NCI-H2029 (cell line): ENCODE measurements at places on chromosomes 7 and 10.
A peak's percentile ranks its signal among the peaks of the same experiment; 100 is the strongest.

DNA sequence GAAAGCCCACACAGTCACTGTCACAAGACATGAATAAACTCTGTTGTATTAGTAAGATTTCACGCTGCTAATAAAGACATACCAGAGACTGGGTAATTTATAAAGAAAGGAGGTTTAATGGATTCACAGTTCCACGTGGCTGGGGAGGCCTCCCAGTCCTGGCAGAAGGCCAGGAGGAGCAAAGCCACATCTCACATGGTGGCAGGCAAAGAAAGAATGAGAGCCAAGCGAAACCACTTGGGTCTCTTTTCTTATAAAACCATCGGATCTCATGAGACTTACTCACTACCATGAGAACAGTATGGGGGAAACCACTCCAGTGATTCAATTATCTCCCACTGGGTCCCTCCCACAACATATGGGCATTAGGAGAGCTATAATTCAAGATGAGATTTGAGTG is 110.2 kb downstream of the ST8SIA6 start:
- DNase-seq = no peak

GRCh38 chr10:124605856-124606812 is 138.0 kb downstream of the FAM53B start:
- no peak for DNase-seq

GRCh38 chr10:63781226-63781625 is 260.0 kb downstream of the REEP3 start:
- DNase-seq = no peak

- no peak for DNase-seq
Observed at GRCh38 chr7:115475206-115475605, 553.3 kb downstream of the MDFIC start.

GRCh38 chr10:1372212-1372611 is 316.0 kb downstream of the WDR37 start:
- DNase-seq = no peak

DNA sequence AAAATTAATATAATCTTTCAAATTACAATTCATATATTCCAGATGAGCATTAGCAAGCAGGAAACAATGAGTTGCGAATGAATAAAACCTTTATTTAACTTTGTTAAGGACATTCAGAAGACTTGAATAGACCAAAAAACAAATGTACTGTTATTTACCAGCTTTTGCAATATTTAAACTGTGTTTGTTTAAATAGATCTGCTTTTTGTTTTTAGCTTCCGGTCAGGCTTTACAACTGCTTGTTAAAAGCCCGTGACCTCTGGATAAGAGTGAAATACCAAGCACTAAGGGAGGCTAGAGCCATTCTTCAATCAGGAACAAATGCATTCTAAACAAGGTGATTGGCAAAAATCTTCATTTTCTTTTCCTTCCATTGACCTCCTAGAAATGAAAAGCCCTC is 184.9 kb upstream of the GNAI1 start:
- peak; percentile 3 for DNase-seq

DNA sequence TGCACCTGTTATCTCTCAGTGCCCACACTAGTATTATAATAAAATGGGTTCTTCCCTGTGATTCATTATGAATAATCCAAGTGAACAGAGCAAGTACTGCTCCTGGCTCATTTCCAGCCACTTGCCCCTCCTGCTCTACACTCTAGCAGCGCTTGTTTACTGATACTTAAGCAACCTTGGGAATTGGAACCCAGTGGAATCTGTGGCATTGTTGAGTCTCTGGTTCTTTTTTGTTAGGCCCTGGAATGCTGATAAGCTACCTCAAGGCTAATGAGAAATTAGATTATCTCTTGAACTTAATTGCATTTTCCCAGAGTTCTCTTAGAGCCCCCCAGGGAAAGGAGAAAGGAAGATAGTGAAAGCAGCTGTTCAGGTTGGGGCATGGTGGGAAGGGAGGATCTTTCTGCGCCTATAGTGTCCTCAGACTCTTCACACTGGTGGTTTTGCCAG is 34.0 kb downstream of the PRKAR2B start:
- DNase-seq = peak; percentile 56

GRCh38 chr7:10222976-10223375 is 750.7 kb upstream of the PHF14 start:
- no peak for DNase-seq

DNA sequence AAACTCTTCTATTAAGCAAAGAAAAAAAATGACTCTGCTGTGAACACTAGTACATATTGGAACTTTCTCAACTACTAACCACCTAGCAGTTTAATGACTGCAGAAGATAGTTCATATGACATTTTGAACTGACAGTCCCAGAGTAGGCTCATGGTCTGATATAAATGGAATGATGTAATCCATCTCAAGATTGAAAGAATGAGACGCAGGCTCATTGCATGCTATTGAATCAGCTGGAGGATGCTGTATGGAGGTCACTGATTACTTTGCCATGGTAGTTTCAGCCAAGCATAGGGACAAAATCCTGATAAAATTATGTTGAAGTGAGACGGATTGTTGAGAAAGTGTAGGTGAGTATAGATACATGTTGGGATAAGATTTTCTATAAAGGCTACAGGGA is 217.6 kb upstream of the SEMA3E start:
- no peak for DNase-seq

DNA sequence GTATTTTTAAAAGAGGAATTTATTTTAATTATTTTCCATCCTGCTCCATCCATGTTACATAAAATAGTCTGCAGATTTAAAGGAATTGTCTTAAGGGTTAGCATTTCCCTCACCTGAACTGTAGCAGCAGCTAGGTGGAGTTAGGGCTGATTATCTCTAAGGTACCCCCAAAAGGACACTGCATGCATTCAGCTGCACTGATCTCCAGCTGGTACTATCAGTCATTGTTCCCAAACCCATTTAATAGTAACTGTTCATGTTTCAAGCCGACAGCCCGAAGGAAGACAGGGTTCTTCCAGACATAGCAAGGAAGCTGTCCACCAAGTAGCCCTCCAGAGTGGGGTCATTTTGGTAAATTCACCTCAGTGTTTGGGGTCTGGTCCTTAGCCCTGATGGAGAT is 48.7 kb downstream of the FAM171A1 start:
- no peak for DNase-seq

DNA sequence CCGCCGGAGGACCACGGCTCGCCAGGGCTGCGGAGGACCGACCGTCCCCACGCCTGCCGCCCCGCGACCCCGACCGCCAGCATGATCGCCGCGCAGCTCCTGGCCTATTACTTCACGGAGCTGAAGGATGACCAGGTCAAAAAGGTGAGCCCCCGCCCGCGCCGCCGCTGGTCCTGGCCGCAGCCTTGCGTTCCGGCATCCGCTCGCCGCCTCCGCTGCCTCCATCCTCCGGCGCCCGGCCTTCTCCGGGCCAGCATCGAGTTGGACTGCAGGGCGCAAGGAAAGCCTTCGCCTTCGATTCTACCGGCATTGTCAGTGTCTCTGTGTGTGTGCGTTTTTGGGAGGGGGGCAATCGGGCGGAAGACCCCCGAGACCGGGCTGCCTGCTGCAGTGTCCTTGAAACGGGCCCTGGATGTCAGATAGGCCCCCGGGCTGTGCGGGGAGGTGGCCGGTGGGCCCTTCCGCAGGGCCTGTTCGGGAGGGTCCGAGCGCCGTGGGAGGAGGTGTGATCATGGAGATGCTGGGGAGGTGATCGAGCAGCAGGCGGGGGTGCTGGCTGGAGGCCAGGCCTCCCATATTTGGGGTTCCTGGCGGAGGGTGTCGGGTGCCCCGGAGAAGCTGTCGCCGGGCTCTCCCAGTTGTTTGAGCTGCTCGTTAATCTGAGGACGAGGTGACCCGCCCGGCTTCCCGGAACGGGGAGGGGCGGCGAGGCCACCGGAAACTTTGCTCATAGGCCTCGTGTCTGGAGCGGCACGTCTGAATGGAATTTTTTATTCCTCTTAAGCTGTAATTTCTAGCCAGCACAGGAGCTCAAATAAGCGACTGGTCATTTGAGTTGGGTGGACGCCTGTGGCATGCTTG is 40.8 kb downstream of the HK1 start:
- no peak for DNase-seq

- no peak for DNase-seq
Observed at GRCh38 chr7:158176561-158177173, 411.0 kb downstream of the PTPRN2 start.

GRCh38 chr7:24755541-24756407 is 1.5 kb downstream of the GSDME start:
- DNase-seq = no peak

DNA sequence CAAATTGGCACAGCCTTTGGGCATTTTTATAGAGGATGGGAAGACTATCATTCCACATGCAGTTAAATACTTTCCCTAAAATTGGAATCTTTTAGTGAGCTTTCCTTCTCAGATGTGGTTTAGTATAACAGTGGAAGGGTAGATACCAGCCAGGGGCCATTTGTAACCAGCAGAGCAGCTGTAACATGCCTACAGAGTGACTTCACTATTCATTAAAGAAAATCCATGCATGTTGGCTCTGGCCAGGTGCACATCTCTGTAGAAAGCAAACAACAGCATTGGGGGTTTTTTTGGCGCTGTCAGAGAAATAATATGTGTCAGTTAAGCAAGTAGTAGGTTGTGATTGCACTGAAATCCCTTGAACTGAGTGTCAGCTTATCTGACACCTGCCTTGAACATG is 115.6 kb downstream of the LHFPL3 start:
- no peak for DNase-seq

DNA sequence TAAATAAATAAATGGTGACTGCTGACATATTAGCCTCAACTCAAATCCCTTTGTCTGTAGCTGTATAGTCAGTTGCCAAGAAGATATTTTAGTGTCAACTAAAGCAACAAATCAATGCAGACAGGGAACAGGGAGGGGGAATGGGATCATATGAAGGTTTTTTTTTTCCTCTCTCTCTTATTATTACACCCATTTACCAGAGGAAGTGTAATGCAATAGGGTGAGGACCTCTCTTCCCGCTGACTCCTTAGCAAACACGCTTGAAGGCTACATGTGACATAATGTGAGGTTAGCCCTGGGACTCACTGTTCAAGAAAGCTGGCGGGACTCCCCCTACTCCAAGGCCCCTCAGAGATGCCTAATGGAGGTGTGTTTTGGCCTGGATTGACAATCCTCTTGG is 88.2 kb downstream of the CHRM2 start:
- DNase-seq = no peak

GRCh38 chr10:133272964-133273420 is 3.7 kb downstream of the ADAM8 start:
- DNase-seq = no peak

- no peak for DNase-seq
Observed at GRCh38 chr7:139522830-139523198, 671 bp upstream of the CLEC2L start.

GRCh38 chr7:78413568-78413967 is 615.0 kb downstream of the PHTF2 start:
- DNase-seq = no peak

DNA sequence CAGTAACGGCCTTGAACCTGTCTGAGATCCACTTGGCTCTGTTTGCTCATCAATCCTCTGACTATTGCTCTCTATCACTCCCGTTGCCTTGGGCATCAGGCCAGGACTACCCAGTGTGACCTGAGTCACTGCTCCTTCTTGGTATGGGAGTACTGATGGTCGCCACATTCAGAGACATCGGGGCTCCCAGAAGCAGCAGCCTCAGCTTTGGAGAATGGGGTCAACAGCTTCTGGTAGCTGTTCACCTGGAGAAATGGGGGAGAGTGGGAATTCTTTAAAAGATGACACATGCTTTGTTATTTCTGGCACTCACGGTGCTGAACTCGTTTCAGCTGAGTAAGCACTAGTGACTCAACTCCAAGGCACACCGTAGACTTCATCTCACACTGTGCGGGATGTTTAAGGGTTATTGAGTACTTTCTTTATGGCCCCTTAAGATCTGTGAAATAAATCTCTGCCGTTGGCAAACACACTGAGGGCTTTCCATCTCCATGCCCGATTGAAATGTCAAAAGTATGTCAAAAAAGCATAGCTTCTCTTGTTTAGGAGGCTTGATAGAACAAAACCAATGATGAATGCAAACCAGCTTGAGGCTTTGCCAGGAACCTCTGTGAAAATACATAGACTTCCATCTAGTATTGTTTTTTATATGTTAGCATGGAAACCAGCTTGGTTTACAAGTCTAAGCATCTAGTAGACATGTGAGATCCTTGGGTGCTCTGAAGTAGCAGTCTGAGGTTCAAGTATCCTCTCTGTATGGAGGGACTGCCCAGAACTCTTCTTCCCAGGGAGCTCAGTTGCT is 333.1 kb downstream of the CXCL12 start:
- no peak for DNase-seq

DNA sequence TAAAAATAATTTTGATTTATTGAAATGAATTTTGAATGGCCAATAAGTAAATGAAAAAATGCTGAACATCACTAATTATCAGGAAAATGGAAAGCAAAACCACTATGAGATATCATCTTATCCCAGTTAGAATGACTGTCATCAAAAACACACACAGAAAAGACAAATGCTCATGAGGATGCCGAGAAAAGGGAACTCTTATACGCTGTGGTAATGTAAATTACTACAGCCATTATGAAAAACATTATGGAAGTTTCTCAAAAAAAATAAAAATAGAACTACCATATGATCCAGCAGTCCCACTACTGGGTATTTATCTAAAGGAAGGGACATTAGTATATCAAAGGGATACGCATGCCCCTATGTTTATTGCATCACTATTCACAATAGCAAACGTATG is 15.8 kb downstream of the SCIN start:
- DNase-seq = no peak

GRCh38 chr10:95431900-95432342 is 129.2 kb downstream of the SORBS1 start:
- no peak for DNase-seq

GRCh38 chr7:130490311-130490791 is 1.5 kb upstream of the MEST start:
- peak; percentile 24 for DNase-seq

- no peak for DNase-seq
Observed at GRCh38 chr10:8272794-8273425, 218.4 kb downstream of the GATA3 start.

DNA sequence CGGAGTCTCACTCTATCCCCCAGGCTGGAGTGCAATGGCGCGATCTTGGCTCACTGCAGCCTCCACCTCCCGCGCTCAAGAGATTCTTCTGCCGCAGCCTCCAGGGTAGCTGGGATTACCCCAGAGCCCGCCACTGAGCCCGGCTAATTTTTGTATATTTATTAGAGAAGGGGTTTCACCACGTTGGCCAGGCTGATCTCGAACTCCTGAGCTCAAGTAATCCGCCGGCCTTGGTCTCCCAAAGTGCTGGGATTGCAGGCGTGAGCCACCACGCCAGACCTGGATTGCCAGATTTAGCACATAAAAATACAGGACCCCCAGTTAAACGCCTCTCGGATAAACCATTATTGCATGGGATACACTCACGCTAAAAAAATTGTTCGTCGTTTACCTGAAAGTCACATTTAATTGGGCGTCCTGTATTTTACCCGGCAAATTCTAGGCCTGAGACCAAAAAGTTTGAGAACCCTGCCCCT is 375 bp upstream of the GATAD1 start:
- DNase-seq = no peak

- DNase-seq = no peak
Observed at GRCh38 chr10:89114846-89115625, 92.1 kb downstream of the CH25H start.

GRCh38 chr7:46178661-46179060 is 257.6 kb upstream of the IGFBP3 start:
- DNase-seq = no peak

- DNase-seq = no peak
Observed at GRCh38 chr7:51476026-51476425, 159.4 kb upstream of the COBL start.
